ENCODE measurements at places on chromosomes 2 and 18.

GRCh38 chr2:224612578-224612977 lies 27.4 kb upstream of the CUL3 start:
- DNase-seq: no peak

DNA sequence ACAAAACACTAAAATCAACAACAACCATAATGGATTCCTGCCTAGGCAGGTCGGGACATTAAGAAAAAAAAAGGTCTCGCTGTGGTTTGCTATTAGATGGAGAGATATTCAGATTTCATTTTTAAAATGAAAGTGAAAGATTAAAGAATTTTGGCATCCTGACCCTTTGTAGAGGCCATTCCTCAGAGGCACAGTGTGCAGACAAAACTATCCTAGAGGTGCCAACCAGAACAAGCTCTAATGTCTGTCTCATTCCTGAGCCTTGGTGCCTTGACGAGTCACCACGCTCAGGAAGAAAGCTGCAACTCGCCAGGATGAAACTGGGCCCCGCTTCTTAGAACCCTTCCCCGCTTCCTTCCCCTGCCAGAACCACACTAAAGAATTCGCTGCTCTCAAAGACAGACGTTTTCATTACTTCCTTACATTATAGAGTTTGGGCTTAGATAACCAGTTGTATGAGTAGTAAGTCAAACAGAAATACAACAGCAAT lies 156.0 kb downstream of the TGIF1 start:
- no peak for DNase-seq

DNA sequence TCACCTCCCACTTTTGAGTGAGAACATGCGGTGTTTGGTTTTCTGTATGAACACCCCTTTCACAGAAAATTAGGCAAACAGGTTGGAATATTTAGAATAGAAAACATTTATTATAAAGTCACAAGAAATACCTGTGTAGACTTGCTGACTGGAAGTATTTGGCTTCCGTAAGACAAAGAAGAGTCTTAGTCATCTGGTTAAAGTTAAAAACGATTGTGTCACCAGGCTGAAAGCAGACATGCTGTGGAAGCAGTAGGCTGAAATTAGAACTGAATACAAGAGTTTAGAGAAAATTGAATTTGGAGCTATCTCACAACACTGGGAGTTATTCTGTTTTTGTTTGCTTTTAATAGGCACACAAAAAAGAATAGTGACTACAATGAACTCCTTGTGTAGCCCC lies 16.2 kb upstream of the CLASP1 start:
- no peak for DNase-seq

GRCh38 chr2:16494836-16495508 lies 170.7 kb downstream of the CYRIA start:
- DNase-seq: no peak

GRCh38 chr2:108611021-108611420 lies 76.8 kb downstream of the LIMS1 start:
- no peak for DNase-seq

DNA sequence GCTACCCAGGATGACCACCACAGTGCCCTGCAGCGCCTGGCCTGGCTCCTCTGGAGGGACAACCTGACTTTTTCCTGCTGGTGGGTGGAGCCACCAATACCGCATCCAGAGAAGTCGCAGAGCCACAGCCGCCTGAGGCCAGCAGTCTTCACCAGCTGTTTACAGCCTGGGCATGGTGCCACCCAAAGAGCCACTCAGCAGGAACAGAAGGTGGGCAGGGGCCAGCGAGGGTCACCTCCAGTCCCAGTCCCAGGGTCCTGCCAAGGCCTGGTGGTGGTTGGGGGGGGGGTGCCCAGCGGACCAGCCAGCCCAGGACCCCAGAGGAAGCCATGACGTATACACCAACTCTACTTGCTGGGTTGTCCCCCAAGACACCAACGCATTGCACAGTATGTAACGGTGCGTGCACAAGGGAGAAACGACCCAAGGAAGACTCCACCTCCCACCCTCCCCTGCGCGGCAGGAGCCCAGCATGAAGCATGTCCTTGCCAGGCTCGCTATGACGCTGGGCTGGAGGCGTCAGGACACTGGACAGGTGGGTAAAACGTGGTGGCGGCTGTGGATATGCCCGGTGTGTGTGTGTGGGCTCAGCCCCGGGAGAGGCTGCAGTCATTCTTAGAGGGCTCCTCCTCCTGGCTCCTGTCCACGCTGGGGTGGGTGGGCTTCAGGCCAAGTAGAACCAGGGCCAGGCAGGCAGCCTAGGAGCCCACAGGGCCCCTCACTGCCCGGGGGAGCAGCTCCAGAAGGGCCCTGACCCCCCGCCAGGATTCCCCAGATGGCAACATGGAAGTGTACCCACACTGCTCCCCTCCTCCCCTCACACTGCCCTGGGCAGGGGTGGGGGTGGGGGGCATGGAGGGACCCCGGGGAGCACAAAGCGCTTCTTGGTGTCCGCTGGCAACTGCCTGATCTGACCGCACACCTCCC lies 49.3 kb downstream of the HS6ST1 start:
- no peak for DNase-seq

GRCh38 chr2:210099940-210100339 lies 71.3 kb downstream of the KANSL1L start:
- no peak for DNase-seq

DNA sequence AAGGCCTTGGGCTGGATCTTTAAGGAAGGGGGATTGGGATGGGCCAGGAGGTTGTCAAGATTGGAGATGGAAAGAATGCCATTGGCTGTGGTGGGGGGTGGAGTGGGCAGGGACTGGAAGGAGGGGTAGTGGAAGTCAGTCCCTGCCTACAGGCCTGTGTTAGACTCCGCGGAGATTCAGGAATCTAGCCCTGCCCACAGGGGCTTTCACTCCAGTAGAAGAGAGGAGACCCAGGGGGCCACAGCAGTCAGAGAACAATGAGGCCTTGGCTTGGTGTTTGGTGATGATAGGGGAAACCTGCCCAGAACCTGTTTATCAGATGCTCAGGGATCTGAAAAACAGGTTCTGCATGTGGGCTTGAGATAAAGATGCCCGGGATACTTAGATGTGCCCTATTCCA lies 6.1 kb downstream of the STEAP3 start:
- DNase-seq: no peak

GRCh38 chr2:196453613-196454047 lies 185.9 kb upstream of the CCDC150 start:
- DNase-seq: no peak

DNA sequence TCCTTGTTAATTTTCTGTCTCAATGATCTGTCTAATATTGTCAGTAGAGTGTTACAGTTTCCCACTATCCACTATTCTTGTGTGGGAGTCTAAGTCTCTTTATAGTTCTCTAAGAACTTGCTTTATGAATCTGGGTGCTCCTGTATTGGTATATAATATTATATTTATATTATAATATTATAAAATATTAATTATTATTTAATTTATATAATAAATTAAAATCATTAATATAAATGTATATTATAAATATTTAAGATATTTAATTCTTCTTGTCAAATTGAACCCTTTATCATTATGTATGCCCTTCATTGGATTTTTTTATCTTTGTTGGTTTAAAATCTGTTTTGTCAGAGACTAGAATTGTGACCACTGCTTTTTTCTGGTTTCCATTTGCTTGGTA lies 1950.2 kb upstream of the LRRTM1 start:
- no peak for DNase-seq

- no peak for DNase-seq
These were observed 360.5 kb upstream of the NT5C1B start for GRCh38 chr2:18949871-18950270.

DNA sequence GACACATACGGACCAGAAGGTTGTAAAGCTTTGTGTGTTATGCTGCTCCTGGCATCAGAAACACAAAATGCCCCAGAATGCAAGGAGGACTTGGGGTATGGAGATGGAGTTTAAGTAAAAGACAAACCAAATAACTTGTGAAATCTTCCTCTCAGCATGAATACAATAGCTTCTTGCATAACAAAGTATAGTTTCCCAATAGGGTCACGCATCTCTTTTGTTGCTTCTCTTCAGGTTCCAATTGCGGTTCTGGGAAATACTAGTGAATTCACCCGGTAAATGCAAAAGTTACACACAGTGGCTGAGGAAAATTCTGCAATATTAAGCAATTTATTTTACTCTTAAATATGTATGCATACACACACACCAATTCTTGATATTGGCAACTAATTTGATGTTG lies 339.2 kb upstream of the EPHA4 start:
- no peak for DNase-seq

DNA sequence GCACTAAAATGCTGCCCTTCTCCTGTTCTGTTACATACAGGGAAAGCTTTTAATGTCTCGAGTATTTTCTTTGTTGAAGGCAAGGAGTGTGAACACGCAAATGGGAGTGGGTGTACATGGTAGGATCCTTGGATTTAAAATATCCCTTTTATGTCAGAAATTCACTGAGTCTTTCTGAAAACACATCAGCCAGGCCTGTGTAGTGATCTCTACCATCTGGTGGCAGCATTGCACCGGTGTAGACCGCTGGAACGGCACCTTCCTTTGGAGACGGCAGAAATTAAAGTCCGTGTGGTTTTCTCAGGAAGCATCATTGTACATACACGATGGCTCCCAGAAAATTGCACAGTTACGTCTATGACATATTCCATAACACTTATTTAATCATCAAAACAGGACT lies 515.8 kb downstream of the GALR1 start:
- no peak for DNase-seq

DNA sequence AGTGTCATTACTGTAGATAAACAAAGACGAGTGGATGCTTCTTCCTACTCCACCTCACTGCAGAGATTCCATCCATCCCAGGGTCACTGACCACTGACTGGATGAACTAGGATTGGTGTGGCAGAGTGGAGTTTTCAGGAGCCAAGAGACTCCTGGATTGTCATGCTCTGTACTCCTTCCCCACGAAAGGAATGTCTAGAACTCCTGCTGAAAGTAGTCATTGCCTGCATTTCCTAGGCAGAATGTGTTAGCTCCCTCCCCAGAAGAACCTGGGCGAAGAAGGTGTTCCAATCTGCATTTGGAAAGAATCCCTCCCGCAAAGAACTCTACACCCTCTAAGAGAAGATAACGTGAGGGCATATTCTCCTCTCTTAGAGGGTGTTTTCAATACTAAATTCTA lies 6.2 kb downstream of the PAX8 start:
- no peak for DNase-seq

- no peak for DNase-seq
These were observed 52.0 kb upstream of the HAAO start for GRCh38 chr2:42844366-42844765.

DNA sequence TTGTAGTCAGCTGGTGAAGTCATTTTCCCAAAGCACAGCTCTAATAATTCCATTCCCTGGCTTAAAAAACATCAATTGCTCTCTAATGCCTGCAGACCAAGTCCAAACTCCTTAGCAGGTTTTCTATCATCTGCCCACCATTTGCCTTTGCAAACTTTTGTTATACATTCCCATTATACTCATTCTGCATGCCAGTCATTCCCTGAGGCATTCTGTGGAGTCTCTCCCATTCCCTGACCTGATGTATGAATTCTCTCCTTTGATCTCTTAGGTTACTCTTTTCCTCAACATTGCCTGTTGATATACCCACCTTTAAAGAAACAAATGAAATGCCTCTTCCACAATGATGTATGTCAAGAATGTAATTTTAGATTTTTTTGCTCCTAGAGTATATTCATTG lies 852.0 kb upstream of the FSHR start:
- no peak for DNase-seq

- no peak for DNase-seq
These were observed 29.7 kb downstream of the AGPS start for GRCh38 chr2:177422271-177422670.

DNA sequence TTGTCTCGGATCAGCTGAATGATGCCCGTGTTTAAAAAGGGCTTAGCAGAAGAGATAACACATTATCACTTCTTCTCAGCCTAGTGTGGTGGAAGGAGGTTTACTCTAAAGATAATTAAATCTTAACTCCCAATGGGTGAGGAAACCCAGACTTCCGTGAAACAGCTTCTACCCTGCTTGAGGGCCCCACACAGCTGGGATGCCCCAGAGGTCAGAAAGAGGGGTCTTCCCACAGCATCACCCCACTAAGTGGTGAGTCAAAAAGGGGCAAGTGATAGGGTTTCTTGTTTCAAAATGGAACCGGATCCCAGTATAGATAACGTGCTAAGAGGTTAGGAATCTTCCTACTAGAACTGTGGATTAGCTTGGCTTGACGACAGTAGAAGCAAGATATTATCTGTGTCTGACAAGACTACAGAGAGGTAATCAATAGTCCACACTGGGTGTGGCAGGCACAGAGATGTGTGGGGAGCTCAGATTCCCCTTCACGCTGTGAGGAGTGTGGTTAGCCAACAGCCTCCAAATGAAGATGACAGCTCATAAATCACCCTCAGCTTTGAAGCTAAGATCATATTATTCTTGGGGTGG lies 129.6 kb upstream of the COPS8 start:
- no peak for DNase-seq

DNA sequence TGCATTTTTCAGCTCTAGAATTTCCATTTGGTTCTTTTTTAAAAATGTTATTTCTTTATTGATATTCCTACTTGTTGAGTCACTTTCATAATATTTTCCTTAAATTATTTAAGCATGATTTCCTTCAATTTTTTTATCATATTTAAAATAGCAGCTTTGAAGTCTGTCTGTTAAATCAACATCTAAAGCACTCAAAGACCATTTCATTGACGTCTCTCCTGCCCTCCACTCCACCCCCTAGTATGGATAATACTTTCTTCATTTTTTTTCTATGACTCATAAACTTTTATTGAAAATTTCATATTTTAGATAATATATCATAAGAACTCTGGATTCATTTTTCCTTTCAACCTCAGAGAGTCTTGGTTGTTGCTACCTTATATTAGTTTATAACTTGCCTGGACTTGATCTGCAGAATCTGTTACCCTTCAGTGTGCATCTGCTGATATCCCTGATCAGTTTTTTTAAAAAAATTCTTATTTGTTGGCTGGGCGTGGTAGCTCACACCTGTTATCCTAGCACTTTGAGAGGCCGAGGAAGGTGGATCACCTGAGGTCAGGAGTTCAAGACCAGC lies 59.0 kb upstream of the ZNF396 start:
- no peak for DNase-seq

- DNase-seq: no peak
These were observed 91.7 kb downstream of the CLIP4 start for GRCh38 chr2:29206941-29207340.

DNA sequence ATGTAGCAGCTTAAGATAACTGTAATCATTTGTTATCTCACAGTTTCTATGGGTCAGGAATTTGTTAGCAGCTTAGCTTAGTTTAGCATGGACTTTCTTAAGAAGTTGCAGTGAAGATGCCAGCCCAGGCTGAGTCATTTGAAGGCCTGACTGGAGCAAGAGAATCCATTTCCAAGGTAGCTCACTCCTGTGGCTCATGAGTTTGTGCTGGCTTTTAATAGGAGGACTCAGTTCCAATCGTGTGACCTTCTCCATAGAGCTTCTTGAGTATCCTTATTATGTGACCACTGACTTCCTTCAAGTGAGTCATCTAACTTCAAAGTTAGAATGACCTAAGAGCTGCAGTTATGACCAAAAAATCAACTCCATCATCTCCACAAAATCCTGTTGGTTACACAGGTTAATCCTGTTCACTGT lies 1.4 kb downstream of the GPATCH11 start:
- DNase-seq: no peak

DNA sequence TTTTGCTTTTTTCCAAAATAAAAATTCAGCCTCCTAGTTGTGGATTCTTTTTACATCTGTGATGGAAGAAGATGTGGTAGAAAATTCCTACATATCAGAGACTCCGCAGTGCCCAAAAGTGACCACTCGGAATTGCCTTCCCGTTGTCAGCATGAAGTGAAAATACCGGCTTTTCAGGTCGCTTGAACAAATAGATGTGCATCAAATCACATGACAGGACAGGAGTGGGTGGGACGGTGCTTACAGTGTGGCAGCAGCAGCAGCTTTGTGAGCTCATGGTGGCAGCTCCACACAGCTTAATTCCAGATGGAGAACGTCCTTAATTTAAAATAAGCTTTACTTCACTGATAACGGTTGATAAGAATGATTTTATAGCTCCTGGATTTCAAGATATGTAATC lies 20.3 kb downstream of the SALL3 start:
- no peak for DNase-seq
